ENCODE measurements at places on chromosomes 16 and 17.
A peak's percentile ranks its signal among the peaks of the same experiment; 100 is the strongest.

GRCh38 chr16:89246903-89247733 lies 29.6 kb downstream of the ZNF778 start:
- peak; percentile 95 for DNase-seq

- DNase-seq = no peak
Observed at GRCh38 chr17:35617505-35617904, 30.4 kb downstream of the AP2B1 start.

DNA sequence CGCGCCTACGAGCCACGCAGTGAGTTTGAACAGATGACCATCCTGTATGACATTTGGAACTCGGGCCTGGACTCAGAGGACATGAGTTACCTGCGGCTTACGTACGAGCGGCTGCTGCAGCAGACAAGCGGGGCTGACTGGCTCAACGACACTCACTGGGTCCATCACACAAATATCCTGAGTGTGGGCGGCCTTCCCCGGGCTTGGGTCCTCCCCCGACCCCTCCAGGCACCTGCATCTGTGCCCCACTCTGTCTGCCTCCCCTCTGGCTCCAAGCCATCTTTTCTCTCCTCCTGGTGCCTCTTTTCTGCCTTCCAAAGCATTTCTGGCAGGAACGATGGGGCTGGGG lies 5.0 kb upstream of the HSD3B7 start:
- DNase-seq = no peak

- DNase-seq = no peak
Observed at GRCh38 chr16:17203424-17203823, 267.3 kb downstream of the XYLT1 start.

DNA sequence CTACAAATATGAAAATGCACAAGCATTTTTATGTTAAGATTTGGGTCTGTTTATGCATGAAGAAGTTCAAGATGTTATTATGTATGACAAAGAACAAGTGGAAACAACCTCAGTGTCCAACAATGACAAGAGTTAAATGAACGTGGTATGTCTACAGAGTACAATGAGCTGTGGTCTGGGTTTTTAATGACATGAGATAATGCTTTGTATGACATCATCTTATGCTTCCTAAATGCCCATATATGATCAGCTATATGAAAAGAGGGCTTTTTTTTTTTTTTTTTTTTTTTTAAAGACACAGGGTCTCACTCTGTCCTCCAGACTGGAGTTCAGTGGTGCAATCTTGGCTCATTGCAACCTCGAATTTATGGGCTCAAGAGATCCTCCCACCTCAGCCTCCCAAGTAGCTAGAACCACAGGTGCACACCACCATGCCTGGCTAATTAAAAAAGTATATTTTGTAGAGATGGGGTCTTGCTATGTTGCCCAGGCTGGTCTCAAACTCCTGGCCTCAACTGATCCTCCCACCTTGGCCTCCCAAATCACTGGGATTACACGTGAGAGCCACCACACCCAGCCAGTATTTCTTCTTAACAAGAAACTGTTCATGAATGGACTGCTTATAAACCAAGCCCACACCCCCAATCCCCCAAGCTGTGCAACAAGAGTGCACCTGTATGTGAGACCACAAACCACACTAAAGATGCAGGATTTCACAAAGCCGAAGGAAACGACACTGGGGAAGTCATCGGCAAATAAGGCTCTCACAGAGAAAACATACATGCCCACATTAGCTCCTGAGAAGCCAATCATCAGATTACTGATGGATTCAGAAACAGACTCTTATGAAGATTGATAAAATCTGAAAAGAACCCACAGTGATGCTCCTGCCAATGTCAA lies 114.5 kb downstream of the CPPED1 start:
- no peak for DNase-seq

DNA sequence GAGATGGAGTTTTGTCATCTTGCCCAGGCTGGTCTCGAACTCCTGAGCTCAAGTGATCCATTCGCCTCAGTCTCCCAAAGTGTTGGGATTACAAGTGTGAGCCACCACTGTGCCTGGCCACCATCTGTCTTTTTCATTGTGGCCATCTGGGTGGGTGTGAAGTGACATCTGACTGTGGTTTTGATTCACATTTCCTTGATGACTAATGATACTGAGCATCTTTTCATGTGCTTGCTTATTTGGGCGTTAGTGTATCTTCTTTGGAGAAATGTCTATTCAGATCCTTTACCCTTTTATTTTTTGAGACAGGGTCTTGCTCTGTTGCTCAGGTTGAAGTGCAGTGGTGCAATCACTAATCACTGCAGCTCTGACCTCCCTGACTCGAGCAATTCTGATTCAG lies 53.9 kb upstream of the ERN1 start:
- peak; percentile 36 for DNase-seq

- no peak for DNase-seq
Observed at GRCh38 chr16:15919331-15919730, 30.1 kb upstream of the ABCC1 start.

GRCh38 chr17:66673668-66674276 lies 161.1 kb upstream of the CACNG5 start:
- DNase-seq = peak; percentile 55

DNA sequence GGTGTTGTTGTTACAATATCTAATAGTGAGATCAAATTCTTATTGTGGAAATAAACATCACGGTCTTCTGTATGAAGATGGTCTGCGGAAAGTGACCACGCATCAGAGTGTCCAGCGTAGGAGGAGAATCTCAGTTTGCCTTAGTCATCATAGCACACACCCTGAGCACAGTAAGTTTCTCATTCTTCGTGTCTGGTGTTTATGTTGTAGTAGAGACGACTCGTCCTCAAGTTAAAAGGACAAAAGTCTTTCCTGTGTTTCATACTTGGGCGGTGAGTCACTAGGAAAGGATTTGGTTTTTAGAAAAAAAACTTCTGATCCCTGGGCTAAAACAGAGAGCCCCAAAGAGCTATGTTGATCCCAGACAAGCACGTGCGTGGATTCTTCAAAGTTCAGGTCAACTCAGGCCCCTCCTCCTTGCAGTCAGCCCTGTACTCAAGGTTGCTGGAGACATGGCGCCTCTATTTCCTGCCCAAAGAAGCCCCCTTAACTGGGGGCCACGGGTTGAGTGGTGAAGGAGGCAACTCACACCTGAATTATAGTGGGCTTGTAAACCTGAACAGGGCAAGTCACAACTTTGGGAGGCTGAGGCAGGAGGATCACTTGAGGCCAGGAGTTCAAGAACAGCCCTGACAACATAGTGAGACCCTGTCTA lies 170.4 kb downstream of the ZFHX3 start:
- DNase-seq = no peak

DNA sequence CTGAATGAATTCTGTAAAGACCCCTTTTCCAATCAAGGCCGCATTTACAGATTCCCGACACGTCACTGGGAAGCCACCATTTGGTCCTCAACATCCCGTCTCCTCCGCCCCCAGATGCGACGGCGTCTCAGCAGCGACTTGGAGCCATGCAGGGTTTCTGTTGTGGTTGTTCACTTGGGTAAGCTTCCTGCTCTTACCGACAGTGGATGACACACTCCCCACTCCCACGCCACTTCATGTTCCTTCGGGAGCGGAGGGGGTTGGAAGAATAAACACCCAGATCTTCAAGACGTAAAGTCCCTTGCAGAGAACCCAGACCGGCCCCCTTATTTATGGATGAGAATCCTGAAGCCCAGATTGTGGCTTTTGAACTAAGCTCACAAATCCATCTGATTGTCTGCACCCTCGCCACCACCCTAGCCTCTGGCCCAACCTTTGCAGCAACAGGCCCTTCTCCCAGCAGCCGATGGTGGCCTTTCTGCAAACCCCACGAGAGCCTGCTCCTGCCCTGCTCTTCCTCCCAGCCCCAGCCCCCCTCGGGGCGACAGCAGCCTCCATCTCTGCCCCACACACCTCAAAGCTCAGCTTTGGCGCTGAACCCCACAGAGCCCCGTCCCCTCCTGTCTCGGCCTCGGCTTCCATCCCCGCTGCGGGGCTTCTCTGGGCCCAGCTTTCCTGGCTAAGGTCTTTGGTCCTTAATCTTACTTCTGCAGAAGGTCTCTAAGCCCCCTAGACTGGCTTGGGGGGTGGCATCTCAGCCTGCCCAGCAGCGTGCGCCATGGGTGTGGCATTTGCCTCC lies 19.0 kb upstream of the OSGIN1 start:
- no peak for DNase-seq

DNA sequence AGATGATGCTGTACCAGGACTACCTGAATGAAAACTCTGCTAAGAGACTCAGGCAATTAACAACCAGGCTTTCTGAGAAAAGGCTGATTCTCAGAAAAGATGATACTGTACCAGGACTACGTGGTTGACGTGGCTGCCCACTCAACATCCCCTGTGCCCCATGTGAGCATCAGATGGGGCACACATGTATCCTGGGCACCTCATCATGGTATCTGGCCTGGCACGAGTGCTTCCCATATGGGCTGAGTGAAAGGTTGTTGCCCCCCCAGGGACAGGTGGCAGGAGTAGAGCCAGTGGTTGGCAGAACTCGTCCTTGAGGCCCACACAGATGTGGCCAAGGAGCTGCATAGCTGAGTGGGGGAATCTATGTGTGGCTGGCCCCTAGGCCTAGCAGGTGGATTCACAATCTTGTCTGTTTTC lies 3.5 kb upstream of the CES4A start:
- DNase-seq = peak; percentile 83

- no peak for DNase-seq
Observed at GRCh38 chr17:33686171-33686570, 393.1 kb upstream of the ASIC2 start.

DNA sequence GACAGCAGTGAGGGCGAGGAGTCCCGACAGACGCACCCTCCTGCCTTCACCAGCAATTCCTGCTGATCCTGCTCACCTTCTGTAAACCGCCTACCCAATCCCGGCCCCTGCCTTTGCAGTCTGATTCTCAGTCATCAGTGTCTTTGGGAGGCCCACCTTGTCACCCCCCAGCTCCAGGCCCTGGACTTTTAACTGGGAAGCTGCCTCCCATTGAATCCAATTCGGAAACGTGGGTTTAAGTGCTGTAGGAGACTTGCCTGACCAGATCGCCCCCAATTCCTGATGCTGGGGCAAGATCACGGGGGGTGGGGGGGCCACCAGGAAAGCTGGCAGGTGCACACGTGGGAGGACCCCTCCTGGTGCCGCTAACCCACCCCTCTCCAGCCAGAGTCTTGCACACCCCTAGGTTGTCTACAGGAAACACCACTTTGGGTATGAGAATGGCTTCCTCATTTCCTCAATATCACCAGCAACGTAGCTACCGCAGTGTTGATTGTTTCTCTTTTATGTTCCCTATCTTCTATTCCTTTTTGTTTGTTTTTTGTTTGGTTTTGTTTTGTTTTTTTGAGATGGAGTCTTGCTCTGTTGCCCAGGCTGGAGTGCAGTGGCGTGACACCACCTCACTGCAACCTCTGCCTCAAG lies 46.6 kb upstream of the CMIP start:
- DNase-seq = no peak

- no peak for DNase-seq
Observed at GRCh38 chr16:17491140-17491662, 20.4 kb upstream of the XYLT1 start.

DNA sequence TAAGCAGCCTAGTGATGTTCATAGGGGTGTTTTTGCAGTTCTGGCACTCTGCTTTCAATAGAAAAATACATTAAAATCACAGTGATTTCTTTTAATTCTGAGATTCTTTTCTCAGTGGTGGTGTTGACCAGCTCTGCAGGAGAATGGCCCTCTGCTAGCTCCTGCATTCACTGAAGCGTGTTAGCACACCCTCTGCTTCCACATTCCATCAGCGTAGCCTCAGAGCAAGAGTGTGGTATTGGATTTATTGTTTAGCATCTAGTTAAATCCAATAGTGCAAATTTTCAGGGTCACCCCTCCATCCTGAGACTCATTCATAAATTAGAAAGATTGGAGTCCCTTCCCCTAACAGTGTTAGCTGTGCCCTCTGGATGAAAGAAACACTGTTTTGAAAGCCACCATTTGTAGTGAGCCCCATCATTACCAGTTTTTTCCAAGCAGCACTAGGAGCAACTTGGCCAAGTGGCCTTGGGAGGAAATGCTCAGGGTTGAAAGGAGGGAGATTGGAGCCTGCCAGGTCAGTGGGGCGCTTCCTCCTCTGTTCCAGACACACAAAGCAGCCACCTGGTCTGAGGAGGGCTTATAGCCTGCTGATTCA lies 45.7 kb downstream of the B9D1 start:
- no peak for DNase-seq

DNA sequence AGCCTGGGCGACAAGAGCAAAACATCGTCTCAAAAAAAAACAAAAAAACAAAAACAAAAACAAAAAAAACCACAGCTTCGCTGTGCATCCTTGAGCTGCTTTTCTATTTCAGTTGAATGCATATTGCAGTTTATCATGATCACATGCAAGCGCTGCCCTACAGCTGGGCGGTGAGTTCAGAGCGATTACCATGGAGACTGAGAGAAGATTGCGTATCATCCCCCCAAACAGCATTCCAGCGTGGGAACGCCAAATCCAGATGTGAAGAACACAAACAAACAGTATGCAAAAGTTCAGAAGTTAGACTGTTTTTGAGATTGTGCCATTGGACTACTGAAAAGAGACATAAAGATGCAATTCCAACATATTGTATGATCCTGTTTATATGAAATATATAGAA lies 15.1 kb upstream of the SLC52A1 start:
- DNase-seq = no peak

- no peak for DNase-seq
Observed at GRCh38 chr16:13939821-13940220, 19.9 kb downstream of the ERCC4 start.

DNA sequence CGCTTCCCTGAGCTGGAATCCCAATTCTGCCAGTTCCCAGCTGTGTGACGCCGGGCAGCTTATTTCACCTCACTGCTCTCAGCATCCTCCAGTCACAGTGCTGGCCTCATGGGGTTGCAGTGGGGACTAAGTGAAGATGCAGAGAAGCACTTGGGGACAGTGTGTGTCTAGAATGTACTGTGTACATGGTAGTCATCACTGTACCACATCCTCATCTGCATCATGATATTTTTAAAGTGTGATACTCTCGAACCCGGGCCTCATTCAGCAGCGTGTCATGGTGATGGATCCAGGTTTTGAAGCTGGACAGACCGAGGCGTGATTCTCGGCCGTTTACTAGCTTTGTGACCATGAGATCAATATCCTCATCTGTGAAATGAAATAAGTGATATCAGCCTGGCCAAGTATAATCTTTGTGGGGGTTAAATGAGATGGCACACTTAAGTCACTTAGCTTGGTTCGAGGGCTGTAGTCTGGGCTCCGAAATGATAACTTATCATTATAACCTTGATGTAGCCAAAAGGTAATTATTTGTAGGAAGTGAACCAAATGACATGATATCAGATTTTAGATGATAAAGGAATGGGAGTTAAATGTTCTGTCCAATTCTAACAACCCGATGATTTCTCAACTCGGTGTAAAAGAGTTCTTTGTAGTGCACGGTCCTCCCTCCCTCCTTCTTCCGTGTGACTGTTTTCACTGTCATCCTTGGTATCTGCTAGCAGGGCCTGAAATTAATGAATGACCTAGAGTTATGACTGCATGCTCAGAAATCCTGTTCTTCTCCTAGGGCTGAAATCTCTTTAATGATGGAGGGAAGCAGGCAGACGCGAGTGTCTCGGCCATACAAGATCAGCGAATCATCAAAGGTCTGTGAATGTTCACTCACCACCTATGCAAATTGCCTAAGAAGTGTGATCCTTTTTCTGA lies 2.0 kb downstream of the KLHL36 start:
- DNase-seq = no peak

GRCh38 chr16:29680180-29680598 lies 1.2 kb downstream of the QPRT start:
- no peak for DNase-seq
